Mucosa of gallbladder (tissue), 1 donor: ENCODE measurements at places on chromosomes 1 and 21. TPM values are rescaled to one million over a fixed set of nuclear protein-coding genes. Genes with fewer than 3 reads are reported as not detected.

FAM151A gene
- total RNA-seq = not detected

DNA sequence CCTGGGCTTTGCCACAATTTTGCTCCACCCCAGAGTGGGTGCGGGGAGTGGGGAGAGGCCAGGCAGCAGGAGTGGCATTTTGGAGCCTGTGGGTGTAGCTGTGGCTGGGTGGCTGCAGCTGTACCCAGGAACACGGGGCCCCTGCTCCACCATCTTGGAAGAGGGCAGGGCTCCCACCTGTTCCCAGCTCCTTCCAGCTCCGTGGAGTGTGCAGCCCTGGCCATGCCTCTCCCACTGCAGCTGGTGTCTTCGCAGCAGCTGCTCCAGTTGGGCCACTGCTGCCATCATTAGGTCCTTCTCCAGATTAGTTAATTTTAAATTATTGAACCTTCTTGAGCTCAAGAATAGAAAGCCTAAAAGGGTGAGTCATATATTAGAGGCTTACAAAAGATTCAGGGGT lies 17.6 kb downstream of the FAM20B start:
- no peak for DNase-seq

DNA sequence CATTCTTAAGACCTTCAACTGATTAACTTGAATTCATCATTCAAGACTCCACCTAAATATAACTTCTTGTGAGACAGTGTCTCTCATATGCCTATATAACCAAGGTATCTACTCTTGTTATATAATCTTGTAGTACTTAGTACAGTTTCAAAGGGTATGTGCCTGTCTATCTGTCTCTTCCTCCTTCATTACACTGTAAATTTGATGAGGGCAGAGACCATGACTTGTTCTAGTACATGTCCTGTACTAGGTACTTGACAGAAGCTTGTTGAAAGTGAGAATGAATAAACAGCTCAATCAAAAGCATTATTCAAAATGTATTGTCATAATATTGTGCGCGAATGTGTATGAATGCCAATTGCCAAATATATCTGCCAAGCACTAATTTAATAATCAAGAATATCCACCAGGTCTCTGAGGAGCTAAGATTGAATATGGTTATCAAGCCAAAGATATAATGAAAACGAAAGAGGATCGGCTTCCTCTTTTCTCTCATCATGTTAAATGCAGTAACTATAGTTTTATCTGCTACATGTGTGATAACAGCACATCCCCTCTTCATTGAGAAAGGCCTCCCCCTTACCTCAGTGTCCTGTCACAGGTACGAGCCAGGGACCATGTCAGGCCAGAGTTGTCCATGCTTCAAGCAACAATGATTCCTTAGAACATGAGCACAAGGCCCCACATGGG lies 117.3 kb downstream of the UCHL5 start:
- no peak for DNase-seq

GRCh38 chr21:33434770-33435360 lies 31.7 kb downstream of the IFNGR2 start:
- DNase-seq = no peak

- no peak for DNase-seq
Measured at GRCh38 chr1:6517435-6517851, 26.0 kb upstream of the PLEKHG5 start.

DNA sequence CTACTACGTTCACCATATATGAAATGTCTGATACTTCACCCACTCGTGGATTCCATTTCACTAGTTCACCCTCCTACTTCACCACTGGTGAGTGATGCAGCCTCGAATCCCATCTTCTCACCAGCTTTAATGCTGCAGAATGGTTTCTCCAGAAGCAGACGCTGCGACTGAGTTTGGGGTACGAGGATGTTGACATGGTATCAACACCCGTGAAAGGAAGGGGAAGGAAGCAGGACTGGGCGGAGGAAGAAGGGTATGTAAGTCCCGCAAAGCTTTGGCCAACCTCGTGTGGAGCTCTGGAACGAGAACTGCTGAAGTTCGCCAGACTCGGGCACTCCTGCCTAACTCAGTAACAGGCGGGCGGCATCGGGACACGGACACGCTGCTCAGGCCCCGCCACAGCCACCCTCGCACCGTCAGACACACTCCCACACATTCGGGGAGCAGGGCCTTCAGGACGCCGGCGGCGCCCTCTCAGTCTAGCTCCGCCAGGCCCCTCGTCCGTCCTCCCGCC lies 833 bp upstream of the DIP2A start:
- peak; percentile 19 for DNase-seq

GRCh38 chr1:7366955-7367665 lies 404.0 kb upstream of the VAMP3 start:
- DNase-seq = no peak

LHX8 gene
- total RNA-seq = 0.83 TPM

DNA sequence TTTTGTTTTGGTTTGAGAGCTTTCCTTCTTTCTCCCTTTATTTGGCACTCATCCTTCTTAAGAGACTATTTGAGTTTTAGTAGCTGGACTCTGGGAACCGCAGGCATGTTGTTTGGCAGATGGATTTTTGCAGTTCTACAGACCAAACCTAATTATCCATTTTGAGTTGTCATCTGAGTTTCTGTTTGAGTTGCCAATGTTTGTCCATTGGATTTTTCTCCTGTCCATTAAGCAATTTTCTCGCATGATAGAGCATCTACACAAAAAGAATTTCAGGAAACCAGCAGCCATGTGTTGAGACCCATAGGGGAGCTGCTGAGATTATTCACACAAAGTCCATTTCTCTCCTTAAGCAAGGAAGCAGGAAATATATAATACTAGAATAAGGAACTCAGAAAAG lies 17.2 kb upstream of the CXADR start:
- DNase-seq = no peak

GRCh38 chr1:53616927-53617326 lies 122.0 kb downstream of the GLIS1 start:
- DNase-seq = no peak

- DNase-seq = no peak
Measured at GRCh38 chr21:41378849-41379248, 17.0 kb downstream of the MX2 start.

CYYR1 gene
- 10.5 TPM for total RNA-seq

GRCh38 chr1:116127123-116127847 lies 16.1 kb downstream of the MAB21L3 start:
- DNase-seq = no peak

GRCh38 chr1:153869486-153869885 lies 53.3 kb downstream of the GATAD2B start:
- no peak for DNase-seq

SRP9 gene
- 292 TPM for total RNA-seq

TUFT1 gene
- total RNA-seq = 16.5 TPM
